Inflammatory macrophage (primary cell): ENCODE measurements at places on chromosomes 11 and 22.

GRCh38 chr11:101584129-101584515, 315 bp upstream of the TRPC6 start:
- DNase-seq = no peak

GRCh38 chr11:46917109-46917761, 1.1 kb downstream of the LRP4 start:
- DNase-seq = no peak

GRCh38 chr11:11122749-11123148, 230.3 kb downstream of the CSNK2A3 start:
- DNase-seq = no peak

- no peak for DNase-seq
These were observed 13.6 kb upstream of the RANBP1 start for GRCh38 chr22:20102203-20102780.

DNA sequence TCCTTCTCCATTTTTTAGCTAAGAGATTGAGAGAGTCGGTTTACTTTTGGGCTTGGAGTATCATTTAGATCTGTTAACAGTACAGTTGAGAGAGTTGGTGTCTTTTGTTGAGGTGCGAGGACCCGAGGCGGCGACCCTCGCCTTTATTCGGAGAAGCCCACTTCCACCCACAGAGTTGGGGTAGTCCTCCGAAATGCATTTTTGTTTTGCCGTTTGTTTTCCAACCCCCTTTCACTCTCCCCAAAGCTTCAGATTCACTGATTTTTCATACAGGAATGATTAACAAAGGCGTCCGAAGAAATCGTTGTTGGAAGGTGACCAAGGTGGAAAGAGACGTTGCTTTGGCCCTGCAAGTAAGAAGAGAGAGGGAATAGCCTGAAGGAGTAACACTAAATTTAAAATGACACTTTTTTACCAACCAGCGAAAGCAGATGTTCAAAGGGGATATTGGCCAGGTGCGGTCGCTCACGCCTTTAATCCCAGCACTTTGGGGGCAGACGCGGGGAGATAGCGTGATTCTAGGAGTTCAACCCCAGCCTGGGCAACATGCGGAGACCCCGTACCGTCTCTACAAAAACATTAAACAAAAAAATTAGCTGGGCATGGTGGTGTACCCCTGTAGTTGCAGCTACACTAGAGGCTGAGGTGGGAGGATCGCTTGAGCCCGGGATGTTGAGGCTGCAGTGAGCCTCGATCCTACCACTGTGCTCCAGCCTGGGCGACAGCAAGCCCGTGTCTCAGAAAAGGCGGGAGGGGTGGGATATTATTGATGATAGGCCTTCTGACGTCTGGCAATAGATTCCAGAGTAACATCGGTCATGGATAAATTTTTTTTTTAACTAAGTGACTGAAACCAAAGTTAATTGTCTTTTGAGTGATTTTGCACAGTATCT, 899 bp upstream of the RAB30 start:
- no peak for DNase-seq

DNA sequence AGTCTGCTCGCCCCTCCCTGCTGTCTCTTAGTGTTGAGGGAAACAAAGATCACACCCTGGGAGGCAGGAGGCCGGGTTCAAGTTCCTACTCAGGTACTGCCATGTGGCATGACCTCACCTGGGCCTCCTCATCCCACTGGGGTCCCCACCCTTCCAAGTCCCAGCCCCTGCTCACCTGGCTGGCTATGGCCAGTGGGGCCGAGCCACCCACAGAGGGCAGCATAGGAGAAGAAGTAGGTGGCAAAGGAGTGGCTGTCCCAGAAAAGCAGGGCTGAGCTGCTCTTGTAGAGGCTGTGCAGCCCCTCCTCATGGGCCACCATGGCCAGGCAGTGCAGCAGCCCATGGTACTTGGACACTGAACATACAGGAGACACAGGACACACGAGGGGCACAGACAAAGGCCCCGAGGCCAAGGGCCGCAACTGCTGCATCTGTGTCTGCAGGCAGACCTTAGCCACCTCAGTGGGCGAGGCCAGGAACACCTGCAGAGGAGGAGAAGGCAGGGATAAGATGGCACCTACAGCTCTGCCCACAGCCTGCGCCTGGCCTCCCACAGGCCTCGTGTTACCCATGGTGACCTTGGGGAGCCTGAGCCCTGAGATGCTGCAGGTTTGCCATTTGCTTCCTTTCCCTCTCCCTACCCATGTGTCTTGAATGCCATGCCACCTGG, 50.6 kb upstream of the MPEG1 start:
- no peak for DNase-seq

DNA sequence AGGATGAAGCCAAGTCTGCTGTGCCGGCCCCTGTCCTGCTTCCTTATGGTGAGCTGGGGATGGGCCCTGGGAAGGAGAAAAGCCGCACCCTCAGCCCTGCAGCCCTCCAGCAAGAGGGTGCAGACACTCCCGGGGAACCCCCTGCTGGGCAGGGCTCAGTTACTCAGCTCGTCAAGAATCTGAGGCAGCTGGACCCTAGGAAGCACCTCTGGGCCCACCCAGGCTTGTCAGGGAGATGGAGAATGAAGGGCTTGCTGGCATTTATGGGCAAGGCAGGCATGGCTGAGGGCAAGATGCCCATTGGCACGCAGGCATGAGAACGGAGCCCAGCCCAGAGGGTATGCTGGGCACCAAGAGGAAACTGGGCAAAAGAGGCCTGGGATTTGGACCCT, 12.9 kb downstream of the RELT start:
- no peak for DNase-seq

GRCh38 chr22:26740253-26740652, 82.9 kb downstream of the MIAT start:
- DNase-seq = no peak
